ENCODE measurements at places on chromosomes 6 and 20. TPM values are rescaled to one million over a fixed set of nuclear protein-coding genes. Genes with fewer than 3 reads are reported as not detected.

The SLC17A3 gene
- 0.34 TPM for total RNA-seq

The TMEM200A gene
- 0.45 TPM for total RNA-seq

The SMLR1 gene
- not detected for total RNA-seq

The AVP gene
- not detected for total RNA-seq

The GFRA4 gene
- total RNA-seq = not detected

The UNC93A gene
- not detected for total RNA-seq

The ULBP1 gene
- 0.21 TPM for total RNA-seq

The CAGE1 gene
- 0.11 TPM for total RNA-seq

The HSPA12B gene
- 7.9 TPM for total RNA-seq

The MCHR2 gene
- total RNA-seq = not detected

The LGSN gene
- total RNA-seq = not detected

The COL9A3 gene
- total RNA-seq = 5.5 TPM

The WFDC12 gene
- not detected for total RNA-seq

The TNF gene
- 0.71 TPM for total RNA-seq

The ENPP1 gene
- 4.5 TPM for total RNA-seq

GRCh38 chr20:37231947-37232630, 29.5 kb downstream of the GHRH start:
- DNase-seq = no peak

DNA sequence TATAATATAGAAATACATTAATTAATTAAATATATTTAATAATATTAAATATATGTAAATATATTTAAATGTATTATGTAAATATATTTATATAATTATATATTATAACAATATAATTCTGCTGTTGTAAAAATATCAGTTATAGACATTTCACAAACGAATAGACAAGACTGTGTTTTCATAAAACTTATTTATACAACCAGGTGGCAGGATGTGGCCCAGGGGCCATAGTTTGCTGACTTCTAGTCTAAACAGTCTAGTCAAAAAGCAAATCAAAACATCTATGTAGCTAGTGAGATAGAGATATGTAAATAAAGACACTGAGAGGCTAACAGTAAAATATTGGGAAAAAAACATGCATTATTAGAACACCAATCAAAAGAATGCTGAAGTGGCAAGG, 136.4 kb downstream of the TBXT start:
- DNase-seq = no peak

GRCh38 chr20:45933266-45934045, 1.0 kb upstream of the PCIF1 start:
- peak; percentile 88 for DNase-seq

GRCh38 chr6:34412643-34413214, 13.1 kb downstream of the RPS10 start:
- DNase-seq = no peak

DNA sequence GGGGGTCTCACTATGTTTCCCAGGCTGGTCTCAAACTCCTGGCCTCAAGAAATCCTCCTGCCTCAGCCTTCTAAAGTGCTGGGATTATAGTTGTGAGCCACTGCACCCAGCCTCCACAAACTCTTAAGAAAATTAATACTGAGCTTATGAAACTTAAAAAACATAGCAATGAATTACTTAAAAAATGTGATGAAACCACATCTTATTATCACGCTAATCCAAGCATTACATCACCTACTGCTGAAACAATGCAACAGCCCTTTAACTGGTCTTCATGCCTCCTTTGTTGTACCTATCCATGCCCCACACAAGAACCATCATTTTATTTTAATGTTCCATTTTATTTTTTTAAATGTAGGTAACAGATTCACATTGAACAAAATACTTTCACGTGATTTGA, 24.9 kb downstream of the SESN1 start:
- no peak for DNase-seq

- DNase-seq = peak; percentile 56
These were observed 221.6 kb downstream of the OGFRL1 start for GRCh38 chr6:71510057-71510713.

DNA sequence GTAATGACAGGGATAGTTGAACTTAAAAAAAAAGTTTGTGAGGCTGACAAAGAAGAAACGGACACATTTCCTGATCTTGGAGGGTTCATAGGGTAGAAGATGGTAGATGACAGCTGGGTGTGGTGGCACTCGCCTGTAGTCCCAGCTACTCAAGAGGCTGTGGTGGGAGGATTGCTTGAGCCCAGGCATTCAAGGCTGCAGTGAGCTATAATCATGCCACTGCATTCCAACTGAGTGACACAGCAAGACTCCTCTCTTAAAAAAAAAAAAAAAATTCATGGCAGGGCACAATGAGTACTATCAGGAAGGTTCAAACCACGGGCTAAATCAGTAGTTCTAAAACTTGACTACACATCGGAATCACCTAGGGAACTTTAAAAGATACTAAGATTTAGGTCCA, 2.0 kb upstream of the MICA start:
- DNase-seq = peak; percentile 62

DNA sequence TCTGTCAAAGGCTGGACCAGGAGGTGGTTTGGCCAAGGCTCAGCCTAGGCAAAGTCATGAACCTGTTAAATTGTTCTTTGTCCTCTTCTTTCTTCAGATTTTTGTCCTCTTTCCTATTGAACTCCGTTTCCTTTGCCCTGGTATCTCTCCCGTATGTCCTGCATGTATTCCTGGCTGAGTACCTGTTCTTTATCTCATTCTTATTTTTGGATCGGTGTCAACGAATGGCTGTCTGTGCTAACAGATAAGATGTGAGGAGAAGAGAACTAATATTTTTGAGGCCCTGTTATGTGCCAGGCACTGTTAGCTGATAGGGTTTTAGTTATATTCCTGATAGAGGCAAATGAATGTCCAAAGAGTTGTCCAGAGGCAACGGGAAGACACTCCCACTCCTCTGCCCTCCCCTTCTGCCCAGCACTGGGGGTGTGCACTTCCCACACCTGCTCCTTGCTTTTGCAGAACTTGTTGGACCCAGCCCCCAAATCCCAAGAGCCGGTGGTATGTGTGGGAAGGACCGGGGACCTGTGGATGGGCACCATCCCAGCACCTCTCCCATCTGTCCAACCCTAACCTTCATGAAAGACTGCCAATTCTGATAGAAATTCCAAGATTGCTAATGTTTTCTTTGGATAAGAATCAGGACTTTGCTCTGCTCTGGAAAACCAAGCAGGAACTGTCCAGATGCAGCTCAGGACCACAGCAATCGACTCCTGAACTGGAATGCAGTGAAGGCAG, 20.6 kb downstream of the MMP24OS start:
- no peak for DNase-seq

GRCh38 chr6:99614430-99615186, 8.0 kb downstream of the PRDM13 start:
- peak; percentile 37 for DNase-seq

DNA sequence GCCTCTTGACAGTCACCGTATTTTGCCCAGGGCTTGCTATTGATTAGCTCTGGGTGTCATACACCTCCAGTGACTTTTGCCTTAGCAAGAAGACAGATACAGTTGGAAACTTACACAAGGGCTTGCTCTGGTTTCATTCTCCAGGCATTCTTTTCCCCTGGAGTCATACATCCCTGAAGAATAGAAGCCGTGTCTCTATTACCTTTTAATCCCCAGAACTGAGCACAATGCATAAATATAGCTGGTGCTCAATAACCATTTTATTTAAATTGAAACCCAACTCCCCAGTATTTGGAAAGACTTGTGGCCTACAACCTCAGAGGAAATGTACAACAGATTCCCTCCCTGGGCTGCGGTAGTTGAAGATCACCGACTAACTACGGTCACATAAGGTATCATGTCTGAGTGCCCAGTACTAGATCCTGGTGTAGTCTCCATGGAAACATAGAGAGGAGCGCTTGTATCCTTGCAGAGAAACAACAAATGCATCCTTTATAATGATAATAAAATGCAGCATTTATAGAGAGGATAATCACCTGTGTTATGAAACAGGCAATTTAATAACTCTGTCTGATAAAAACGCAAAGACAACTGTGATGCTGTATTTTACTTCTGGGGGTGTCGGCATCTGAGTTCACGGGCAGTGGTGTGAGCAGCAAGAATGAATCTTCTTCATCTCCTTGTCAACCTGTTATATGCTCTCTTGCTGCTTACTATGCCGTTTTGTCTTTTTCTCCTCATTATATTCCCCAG, 401.2 kb upstream of the AGPAT4 start:
- no peak for DNase-seq

DNA sequence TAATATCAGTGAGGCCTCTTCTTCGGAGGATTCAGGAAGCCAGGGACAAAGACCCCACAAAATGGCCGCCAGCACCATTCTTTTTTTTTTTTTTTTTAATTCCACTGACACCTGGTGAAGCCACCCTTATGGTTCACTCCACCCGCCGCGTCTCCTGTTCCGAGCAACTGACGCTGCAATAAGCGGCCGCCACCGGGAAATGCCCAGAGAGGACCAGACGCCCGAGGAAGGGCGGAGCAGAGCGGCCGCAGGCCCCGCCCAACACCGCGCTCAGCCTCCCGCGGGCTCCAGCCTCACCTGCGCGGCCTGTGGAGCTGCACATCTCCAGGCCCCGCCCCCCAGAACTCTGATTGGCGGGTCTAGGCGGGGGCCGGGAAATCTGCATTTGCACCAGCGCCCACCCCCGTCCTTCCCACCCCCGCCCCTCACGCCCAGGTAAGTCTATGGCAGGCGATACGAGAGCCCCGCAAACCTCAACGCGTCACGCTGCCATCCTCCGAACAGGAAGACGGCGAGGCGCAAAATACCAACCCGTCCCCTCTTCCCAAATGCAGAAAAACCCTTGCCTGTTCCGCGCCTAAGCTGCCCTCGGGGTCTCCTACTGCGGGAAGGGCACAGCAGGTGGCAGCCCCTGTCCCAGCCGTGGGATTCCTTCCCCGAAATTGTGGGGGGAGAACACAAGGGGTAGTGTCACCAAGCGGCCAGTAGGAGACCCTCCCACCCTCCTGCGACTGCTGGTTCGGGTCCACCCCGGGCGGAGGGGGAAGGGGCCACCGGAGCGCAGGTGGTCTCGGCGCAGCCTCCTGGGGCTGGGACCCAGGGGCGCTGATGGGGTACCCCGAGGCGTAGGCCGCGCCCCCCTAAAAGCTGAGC, 960 bp downstream of the ATP9A start:
- peak; percentile 85 for DNase-seq

- no peak for DNase-seq
These were observed 84.0 kb downstream of the AGPAT4 start for GRCh38 chr6:161189891-161190290.

- DNase-seq = no peak
These were observed 96.3 kb upstream of the GCM1 start for GRCh38 chr6:53244958-53245357.

- DNase-seq = no peak
These were observed 468 bp upstream of the CMTR1 start for GRCh38 chr6:37432590-37432915.

Data from right cardiac atrium (tissue), 5 donors.